Placental epithelial cell (primary cell): ENCODE measurements at places on chromosomes 6 and 20. TPM values are rescaled to one million over a fixed set of nuclear protein-coding genes. Genes with fewer than 3 reads are reported as not detected.

Gene PLCB1
- 0.98 and 1.6 TPM in 2 replicates for total RNA-seq

Gene AGPAT4
- 1.6 and 2.0 TPM in 2 replicates for total RNA-seq

Gene SPTLC3
- 18.5 and 30.6 TPM in 2 replicates for total RNA-seq

Gene LAMA5
- total RNA-seq, result 27.9 and 36.9 TPM in 2 replicates

Gene ADAM33
- total RNA-seq, result 3.1 TPM in 2 replicates

Gene WFDC8
- total RNA-seq, result not detected in 2 replicates

Gene LPA
- not detected in 2 replicates for total RNA-seq

Gene CALHM4
- not detected in 2 replicates for total RNA-seq

Gene SLC17A2
- not detected in 2 replicates for total RNA-seq

Gene SEMG1
- total RNA-seq, result not detected in 2 replicates

Gene FAM184A
- under 0.01 and 0.11 TPM in 2 replicates for total RNA-seq

Gene PBOV1
- total RNA-seq, result not detected in 2 replicates

Gene KIF6
- total RNA-seq, result 0.11 and 0.39 TPM in 2 replicates

Gene ULBP3
- 3.5 and 9.7 TPM in 2 replicates for total RNA-seq

Gene PDYN
- not detected in 2 replicates for total RNA-seq

Gene MUC22
- 0.11 TPM in 1 of 2 replicates, not detected in the other for total RNA-seq

Gene KCNG1
- 24.3 and 50.6 TPM in 2 replicates for total RNA-seq

Gene SNRPB2
- total RNA-seq, result 36.5 and 49.5 TPM in 2 replicates

Gene CLPSL2
- total RNA-seq, result not detected in 2 replicates

Gene RGS19
- 10.2 and 19.7 TPM in 2 replicates for total RNA-seq

Gene ARMH2
- total RNA-seq, result not detected in 2 replicates

Gene RIPPLY2
- total RNA-seq, result not detected in 2 replicates

Gene LST1
- total RNA-seq, result not detected in 2 replicates

Gene TAGAP
- 0.11 and 0.39 TPM in 2 replicates for total RNA-seq

Gene HLA-DRA
- total RNA-seq, result not detected in 2 replicates

Gene SRMS
- total RNA-seq, result not detected in 2 replicates
